D341Med (cell line): ENCODE measurements at places on chromosomes 3 and 15.
A peak's percentile ranks its signal among the peaks of the same experiment; 100 is the strongest.

DNA sequence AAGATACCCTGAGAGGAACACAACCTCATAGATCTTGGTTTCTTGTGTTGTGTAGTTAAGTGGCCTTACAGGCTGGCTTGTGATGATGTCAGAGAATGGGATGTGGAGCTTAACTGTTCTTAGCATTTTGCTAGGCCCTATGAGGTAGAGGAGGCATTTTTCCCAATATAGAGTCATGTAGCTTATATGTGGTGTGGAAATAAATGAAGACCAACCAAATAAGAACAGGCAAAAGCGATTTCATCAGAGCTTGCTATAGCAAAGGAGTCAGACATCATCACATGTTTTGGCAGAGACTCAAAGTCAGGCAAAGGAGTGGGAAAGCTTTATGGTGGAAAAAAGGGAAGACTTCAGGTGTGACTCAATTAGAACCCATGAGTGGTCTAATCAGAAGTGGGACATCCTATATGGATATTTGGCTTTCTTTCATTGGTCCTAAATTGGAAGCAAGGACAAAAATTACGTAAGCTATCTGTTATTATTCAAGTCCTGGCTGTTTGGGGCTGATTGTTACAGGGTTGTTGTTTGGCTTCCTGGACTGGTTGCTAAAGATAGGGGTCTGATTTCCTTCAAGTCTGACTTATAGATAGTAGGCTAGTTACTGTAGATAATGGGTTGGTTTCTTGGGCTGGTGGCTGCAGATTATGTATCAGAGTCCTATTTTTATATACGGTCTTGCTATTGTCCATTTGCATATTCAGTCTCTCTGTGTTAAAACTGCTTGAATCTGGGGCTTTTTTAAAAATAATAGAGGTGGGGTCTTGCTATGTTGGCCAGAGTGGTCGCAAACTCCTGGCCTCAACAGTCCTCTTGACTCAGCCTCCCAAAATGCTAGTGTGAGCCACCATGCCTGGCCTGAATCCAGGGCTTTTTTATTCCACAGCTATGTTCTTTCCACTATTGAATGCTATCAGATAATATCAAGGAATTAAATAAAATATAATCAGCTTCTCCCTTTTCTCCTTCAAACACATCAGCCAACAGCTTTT lies 30.3 kb upstream of the SETD2 start:
- DNase-seq: no peak

DNA sequence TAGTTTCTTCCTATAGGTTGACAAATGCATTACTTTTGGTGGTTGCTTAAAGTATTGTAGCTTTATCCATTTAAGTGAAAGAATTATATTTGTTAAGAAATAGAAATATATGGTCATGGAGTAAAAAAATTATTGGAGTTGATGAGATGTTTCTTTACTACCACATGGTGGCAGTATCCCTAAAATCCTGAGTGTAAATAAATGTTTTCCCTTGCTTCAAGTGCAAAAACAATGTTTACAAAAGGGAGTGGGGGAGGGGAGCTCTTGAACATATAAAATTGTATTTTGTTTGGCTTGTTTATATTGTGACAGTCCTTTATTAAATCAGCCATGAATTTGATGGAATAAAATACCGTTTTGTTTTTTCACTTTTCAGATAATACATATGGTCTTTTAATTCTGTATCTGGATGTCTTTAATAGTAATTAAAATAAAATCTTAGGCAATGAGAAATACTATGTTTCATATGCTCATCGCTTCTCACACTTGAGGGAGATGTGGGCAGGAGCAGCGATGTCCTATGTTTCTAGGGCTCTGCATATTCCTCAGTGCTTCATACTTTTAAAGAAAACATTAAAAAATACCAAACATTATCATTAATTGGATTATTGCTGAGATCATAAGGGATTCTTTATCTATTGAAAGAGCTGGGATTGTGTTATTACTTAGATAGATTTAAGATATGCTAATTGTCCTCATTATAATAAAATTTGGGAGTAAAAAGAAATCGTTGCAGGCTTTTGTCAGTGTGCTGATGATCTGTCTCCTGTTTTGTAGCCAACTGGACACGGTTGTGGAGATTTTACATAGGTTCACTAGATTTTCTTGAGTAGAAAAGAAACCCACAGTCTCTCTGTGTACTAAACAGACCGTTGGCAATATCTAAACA lies 349.7 kb downstream of the TUSC7 start:
- DNase-seq: peak; percentile 19

GRCh38 chr15:44662478-44663409 lies 718 bp downstream of the SPG11 start:
- peak; percentile 70 for DNase-seq

DNA sequence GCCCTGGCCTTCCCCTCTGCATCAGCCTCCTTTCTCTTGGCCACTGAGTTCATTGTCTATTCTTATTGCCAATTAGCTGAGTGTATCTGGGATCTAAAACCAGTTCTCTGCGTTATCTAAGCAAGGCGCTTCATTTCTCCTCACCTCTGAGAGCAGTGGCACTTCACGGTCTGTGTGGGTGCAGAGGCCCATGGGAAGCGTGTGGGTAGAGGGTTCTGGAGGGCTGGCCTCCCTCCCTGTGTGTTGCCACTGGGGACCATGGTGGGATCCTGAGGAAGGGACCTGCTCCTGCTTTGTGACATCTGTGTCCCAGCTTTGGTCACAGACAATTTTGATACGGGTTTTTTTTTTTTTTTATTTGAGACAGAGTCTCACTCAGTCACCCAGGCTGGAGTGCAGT lies 32.7 kb downstream of the EDEM1 start:
- no peak for DNase-seq
